ENCODE measurements at places on chromosomes 1 and 21.

DNA sequence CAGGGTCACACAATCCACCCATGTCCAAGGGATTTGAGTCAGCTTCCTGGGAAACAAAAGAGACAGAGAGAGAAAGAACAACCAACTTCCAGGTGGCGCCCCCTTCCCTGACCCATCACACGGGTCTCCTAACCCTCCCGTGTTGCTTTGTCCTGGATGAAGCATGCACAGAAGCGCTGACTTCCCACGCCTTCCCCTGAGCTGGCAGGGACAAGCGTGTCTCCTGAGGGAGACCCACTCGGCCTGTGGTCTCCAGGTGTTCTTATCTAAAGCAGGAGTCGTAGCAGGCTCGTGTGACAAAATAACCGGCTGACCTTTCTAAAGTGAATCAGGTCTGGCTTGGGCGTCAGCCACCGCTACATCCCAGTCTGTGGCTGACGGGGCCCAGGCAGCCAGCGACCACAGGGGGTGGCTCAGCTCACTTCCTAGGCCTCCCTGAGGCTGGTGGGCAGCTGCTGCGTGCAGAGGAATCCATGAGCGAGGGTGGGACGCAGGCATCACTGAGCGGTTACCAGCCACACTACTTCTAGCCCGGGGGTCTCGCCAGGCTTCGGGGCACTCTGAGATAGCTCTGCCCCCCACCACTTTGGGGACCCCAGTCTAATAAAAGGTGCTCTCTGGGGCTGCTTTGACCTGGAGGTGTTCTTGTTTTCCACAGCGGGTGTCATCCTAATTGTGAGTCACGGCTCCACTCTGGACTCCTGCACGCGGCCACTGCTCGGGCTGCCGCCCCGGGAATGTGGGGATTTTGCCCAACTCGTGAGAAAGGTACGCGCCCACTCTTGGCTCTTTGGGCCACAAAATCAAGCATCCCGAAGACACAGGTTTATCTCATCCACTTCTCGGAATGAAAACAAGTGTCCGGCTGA, 40.4 kb downstream of the UBASH3A start:
- no peak for DNase-seq

GRCh38 chr1:73770109-73770905, 427.7 kb downstream of the LRRIQ3 start:
- DNase-seq: no peak

DNA sequence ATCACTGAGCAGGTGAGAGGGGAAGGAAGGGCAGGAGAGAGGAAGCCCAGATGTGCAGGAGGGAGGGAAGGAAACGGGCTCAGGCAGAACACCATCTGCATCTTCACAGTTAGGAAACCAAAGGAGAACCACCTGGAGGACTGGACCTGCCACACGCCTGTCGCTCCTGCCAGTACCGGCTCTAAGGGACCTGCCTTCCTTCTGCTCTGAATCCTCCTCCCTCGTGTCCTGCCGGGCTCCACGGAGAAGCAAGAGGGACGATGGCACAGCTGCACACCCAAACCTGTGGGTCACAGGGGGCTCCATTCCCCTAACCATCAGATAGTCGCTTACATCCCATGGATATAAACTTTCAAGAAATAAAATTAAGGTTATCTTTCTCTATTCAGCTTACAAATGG, 56.1 kb downstream of the TOR1AIP2 start:
- peak; percentile 20 for DNase-seq

GRCh38 chr1:188240772-188241406, 1412.1 kb downstream of the PLA2G4A start:
- no peak for DNase-seq

GRCh38 chr1:165659581-165659895, 28.5 kb downstream of the MGST3 start:
- DNase-seq: no peak

GRCh38 chr1:32900371-32900955, 726 bp downstream of the TMEM54 start:
- no peak for DNase-seq

DNA sequence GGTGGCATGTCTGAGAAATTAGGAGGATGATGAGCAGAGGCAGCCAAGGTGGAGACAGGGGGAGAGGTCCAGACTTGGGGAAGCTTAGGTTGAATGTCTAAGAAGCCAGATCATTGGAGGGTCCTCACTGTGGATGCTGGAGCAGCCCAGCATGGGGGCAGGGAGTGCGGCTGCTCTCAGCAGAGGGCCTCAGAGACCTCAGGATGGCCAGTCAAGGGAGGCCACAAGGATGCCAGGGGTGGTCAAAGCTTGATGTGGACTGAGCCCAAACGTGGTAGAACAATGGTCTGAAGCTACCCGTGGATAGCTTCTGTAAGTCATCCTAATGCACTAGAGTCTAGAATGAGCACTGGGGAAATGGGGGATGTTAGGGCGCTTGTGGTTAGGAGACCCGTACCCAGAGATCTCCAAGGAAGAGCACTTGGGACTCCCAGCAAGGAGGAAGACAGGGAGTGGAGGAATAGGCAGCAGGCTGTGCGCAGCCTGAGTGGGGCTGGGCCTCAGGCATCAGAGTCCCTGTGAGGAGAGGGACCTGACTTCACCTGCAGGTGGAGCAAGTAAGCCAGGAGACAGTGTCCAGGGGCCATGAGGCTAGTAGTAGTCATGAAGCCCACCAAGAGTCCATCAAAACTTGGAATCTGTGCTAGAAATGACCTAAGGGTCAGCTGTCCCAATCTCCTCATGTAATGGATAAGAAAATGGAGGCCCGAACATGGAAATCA, 4.3 kb upstream of the S100A9 start:
- no peak for DNase-seq

DNA sequence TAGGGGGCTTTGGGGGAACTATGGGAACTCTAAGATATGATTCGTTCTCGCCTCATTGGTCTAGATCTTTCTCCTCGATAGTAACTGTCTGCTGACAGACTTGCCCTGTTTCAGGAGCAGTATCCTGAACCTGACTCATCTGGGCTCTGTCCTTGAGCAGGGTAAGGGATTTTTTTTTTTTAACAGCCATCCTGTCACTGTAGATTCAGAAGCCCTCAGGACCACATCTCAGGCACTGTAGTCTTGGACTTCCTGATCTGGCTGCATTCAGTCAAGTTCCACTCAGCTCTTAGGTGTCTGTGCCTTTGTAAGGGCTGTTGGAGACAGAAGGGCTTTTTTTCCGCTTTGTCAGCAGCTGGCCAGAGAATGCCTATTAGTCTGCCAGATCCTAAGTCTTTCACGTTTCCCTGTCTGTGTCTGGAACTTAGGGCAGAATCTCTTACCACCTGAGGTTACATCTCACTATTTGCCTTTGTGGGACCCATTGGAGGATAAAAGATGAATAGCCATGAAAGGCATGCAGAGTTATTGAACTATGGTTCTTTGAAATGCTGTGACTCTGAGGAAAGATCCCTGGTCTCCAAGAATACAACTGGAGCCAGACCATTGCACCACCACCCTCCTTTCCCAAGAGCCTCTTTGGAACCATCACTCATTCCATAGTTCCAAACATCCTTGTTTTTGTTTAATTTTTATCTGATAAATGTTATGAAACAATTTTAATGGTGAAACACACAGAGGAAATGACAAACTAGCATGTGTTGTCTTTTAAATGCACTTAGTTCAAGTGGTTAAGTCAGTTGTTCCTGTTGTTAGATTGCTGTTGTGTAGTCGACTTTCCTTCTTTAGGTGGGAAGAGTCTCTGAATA, 49.7 kb upstream of the MACF1 start:
- no peak for DNase-seq

- DNase-seq: no peak
These were observed 70.9 kb downstream of the NAV1 start for GRCh38 chr1:201609661-201610318.

GRCh38 chr21:17506951-17507350, 5.9 kb upstream of the CXADR start:
- DNase-seq: no peak

DNA sequence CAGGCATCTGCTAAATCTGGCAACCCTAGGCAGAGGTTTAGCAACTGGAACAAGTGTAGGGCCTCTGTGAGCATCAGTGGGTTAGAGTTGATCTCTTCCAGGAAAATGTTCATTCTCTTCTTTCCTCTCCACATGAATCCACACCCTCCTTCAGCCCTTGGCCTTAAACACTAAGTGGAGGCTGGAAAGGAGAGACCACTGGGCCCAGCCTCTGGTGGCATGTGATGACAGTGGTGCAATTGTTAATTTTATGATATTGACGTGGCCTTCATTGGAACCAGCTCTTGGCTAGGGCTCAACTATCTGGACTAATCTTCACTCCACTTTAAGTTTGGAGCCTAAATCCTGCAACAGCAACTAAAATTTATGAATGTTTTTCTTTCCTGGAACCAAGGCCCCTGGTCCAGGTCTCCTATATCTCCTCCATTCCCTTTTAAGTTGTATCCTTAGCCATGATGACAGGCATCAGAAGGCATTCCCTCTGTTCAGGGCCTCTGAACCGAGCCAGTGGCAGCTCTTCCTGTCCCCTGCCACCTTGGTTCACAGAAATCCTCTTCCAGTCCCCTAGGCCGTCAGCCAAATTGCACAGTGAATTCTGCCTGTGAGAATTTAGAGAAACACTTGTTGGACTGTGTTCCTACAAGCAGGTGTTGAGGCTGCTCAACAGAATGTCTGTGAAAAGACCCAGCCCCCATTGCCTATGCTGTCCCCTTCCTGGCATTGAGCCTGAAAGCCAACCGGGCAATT, 132.2 kb downstream of the PSMG1 start:
- no peak for DNase-seq

DNA sequence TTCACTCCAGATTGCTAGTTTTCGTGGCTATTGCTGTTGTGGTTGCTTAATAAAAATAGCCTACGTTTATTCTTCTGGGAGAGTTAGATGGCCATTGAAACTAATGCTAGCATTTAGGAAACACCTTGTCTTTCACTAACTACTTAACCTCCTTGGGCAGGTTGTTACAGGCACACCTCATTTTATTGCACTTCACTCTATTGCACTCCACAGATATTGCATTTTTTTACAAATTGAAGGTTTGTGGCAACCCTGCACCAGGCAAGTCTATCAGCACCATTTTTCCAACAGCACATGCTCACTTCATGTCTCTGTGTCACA, 11.3 kb upstream of the MARK1 start:
- no peak for DNase-seq
